Naive thymus-derived CD4-positive, alpha-beta T cell (primary cell): ENCODE measurements at places on chromosomes 7 and 10. TPM values are rescaled to one million over a fixed set of nuclear protein-coding genes. Genes with fewer than 3 reads are reported as not detected.

DNA sequence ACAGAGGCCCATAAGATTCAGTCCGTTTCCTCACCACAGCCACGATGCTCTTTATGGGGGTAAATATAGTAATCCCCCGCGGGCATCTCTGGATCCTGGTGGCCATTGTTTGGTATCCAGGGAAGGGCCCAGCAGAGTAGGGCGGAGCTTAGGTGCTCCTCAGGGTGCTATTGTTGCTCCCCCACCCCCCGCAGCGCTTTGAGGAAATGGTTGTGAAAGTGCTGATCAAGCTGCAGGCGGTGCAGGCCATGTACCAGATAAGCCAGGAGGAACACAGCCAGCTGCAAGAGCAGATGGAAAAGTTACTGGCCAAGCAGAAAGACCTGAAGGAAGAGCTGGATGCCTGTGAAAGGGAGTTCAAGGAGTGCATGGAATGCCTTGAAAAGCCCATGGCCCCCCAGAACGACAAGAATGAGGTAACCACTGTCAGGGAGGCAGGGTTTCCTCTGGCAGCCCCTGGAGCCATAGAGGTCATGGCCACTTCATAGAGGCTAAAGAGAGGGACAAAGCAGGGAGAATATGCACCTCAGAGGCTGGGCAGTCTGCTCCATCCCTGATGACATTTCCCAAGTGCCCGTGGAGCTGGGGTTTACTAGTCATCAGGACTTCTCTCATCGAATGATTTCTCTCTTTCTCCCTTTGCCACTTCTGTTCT lies 17.6 kb upstream of the FLNC start:
- H3K27me3 ChIP-seq = no peaks in the 10 kb centered on the region
- no peak overlapping the region for H3K4me3 ChIP-seq
- H3K4me1 ChIP-seq = no peaks in the 10 kb centered on the region
- no peaks in the 10 kb centered on the region for H3K36me3 ChIP-seq

GRCh38 chr7:13032084-13032483 lies 344.7 kb downstream of the ARL4A start:
- H3K27ac ChIP-seq = no peak overlapping the region
- H3K27me3 ChIP-seq = no peaks in the 10 kb centered on the region
- no peak for DNase-seq
- no peaks in the 10 kb centered on the region for H3K36me3 ChIP-seq
- H3K4me1 ChIP-seq = no peaks in the 10 kb centered on the region

The FAM237B gene
- total RNA-seq = not detected

DNA sequence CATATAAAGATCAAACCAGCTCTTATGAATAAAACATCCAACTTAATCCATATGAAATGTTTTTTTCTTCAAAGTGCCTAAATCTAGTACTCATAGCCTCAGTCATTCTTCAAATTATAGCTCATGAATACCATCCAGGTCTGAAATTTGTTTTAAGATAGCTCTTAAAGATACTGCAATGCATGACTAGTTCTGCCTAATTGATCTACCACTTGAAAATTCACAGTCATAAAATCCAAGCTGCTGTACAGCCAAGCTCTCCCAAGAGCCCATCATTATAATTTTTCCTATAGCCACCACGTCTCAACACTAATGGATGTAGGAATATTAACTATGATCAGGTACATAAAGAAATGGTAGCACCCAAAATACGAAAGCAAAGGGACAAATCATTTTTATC lies 87.9 kb upstream of the RNF148 start:
- H3K27me3 ChIP-seq = peaks cover 4% of the 10 kb centered on the region
- no peak for DNase-seq
- H3K4me3 ChIP-seq = no peak overlapping the region

DNA sequence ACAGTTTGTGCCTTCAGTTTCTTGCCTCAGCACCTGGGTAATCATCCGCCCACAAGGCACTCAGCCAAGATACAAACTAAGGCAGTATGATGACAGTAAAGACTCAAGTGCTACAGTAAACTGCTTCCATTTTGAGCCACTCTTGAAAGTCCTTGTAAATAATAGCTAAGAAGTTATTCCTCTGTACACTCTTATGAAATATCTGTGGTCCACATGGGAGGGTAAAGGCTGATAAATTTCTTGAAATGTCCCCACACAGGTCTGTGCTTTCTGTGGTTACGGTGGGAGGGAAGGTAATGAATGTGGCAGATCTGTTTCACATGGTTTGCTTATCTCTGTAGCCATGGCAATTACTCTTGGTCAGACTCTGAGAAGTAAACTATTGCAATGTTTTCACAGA lies 551.0 kb upstream of the ZWINT start:
- no peak overlapping the region for H3K27ac ChIP-seq
- H3K4me1 ChIP-seq = no peaks in the 10 kb centered on the region
- no peaks in the 10 kb centered on the region for H3K27me3 ChIP-seq
- no peak for DNase-seq

GRCh38 chr10:71029411-71029892 lies 141.1 kb upstream of the PCBD1 start:
- H3K4me1 ChIP-seq = no peaks in the 10 kb centered on the region
- H3K27ac ChIP-seq = no peak overlapping the region
- H3K4me3 ChIP-seq = no peak overlapping the region
- DNase-seq = no peak
- no peaks in the 10 kb centered on the region for H3K36me3 ChIP-seq

- H3K4me1 ChIP-seq = peaks cover 32% of the 10 kb centered on the region
- H3K27ac ChIP-seq = no peak overlapping the region
- H3K27me3 ChIP-seq = peaks cover 23% of the 10 kb centered on the region
- H3K36me3 ChIP-seq = no peaks in the 10 kb centered on the region
Observed at GRCh38 chr10:101779544-101780186, 3.6 kb downstream of the NPM3 start.

DNA sequence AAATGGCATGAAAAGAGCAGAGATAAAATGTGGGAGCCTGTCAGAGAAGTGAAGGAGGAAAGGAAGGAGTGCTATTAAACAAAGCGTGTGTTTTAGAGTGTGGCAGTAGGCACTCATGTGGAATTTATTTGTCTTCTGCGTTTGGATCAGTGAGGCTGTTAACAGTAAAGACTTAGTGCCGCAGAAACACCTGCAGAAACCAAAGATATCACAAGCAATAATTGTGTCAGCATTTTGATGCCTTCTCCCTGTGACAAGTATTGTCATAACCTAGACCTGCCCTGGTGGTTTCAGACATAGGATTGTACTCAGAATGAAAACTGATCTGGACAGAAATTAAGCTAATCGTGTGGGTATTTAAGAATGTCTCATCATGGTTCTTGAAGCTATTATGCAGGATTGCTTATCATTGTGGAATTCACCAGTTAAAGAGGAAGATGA lies 191.0 kb downstream of the CAMK1D start:
- H3K4me3 ChIP-seq = no peak overlapping the region
- DNase-seq = no peak
- H3K27me3 ChIP-seq = no peaks in the 10 kb centered on the region
- no peak overlapping the region for H3K27ac ChIP-seq
- no peaks in the 10 kb centered on the region for H3K4me1 ChIP-seq

- DNase-seq = no peak
- H3K27me3 ChIP-seq = no peaks in the 10 kb centered on the region
- no peak overlapping the region for H3K4me3 ChIP-seq
- no peak overlapping the region for H3K27ac ChIP-seq
- no peaks in the 10 kb centered on the region for H3K4me1 ChIP-seq
- no peaks in the 10 kb centered on the region for H3K36me3 ChIP-seq
Observed at GRCh38 chr7:71851776-71852498, 560.2 kb downstream of the CALN1 start.

The MLXIPL gene
- not detected for total RNA-seq

- DNase-seq = no peak
- H3K36me3 ChIP-seq = no peaks in the 10 kb centered on the region
- H3K4me1 ChIP-seq = no peaks in the 10 kb centered on the region
- H3K27me3 ChIP-seq = no peaks in the 10 kb centered on the region
- no peak overlapping the region for H3K4me3 ChIP-seq
- no peak overlapping the region for H3K27ac ChIP-seq
Observed at GRCh38 chr10:71657604-71658466, 61.7 kb downstream of the C10orf105 start.

DNA sequence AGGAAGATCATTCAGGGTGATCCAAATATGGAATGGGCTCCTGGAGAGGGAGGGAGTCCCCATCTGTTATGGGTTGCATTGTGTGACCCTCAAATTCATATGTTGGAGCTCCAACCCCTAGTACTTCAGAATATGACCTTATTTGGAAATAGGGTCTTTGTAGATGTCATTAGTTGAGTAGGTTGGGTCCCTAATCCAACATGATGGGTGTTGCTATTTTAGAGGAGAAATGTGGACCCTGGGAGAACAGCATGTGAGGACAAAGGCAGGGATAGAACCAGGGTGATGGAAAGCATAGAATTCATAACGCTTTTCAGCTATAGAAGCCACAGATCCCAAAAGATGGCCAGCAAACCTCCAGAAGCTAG lies 91.5 kb upstream of the SMNDC1 start:
- H3K27me3 ChIP-seq = no peaks in the 10 kb centered on the region
- H3K4me1 ChIP-seq = no peaks in the 10 kb centered on the region
- no peak overlapping the region for H3K4me3 ChIP-seq
- no peaks in the 10 kb centered on the region for H3K36me3 ChIP-seq
- H3K27ac ChIP-seq = no peak overlapping the region

GRCh38 chr10:34816501-34817002 lies 1.5 kb upstream of the PARD3 start:
- no peak overlapping the region for H3K4me3 ChIP-seq
- no peak for DNase-seq
- no peaks in the 10 kb centered on the region for H3K36me3 ChIP-seq

GRCh38 chr10:33618196-33618595 lies 283.7 kb upstream of the NRP1 start:
- no peak for DNase-seq
- no peaks in the 10 kb centered on the region for H3K27me3 ChIP-seq
- no peak overlapping the region for H3K27ac ChIP-seq
- no peaks in the 10 kb centered on the region for H3K4me1 ChIP-seq

- H3K27me3 ChIP-seq = no peaks in the 10 kb centered on the region
- no peaks in the 10 kb centered on the region for H3K4me1 ChIP-seq
- no peak overlapping the region for H3K4me3 ChIP-seq
- no peak overlapping the region for H3K27ac ChIP-seq
- DNase-seq = no peak
Observed at GRCh38 chr7:134703241-134703594, 56.6 kb downstream of the BPGM start.

The SPDYE2 gene
- 0.32 TPM for total RNA-seq

DNA sequence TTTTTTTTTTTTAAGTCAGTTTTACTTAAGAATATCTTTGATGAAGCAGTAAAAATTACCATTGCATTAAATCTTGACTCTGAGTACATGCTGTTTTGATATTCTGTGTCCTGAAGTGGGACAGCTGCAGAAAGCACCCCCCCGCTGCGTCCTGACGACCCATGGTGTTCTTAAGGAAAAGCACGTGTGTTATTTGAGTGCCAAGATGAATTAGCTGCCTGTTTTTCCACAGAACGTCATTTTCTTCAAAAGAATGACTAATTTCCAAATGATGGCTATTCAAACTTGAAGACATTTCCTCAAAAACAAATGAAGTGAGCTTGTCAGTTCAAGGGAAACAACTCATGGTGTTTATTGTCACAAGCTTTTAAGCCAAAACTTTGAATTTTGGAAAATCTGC lies 45.9 kb downstream of the CREM start:
- H3K4me1 ChIP-seq = no peaks in the 10 kb centered on the region
- no peak overlapping the region for H3K27ac ChIP-seq
- no peaks in the 10 kb centered on the region for H3K36me3 ChIP-seq
- H3K4me3 ChIP-seq = no peak overlapping the region
- H3K27me3 ChIP-seq = no peaks in the 10 kb centered on the region

The SCART1 gene
- total RNA-seq = 4.8 TPM

DNA sequence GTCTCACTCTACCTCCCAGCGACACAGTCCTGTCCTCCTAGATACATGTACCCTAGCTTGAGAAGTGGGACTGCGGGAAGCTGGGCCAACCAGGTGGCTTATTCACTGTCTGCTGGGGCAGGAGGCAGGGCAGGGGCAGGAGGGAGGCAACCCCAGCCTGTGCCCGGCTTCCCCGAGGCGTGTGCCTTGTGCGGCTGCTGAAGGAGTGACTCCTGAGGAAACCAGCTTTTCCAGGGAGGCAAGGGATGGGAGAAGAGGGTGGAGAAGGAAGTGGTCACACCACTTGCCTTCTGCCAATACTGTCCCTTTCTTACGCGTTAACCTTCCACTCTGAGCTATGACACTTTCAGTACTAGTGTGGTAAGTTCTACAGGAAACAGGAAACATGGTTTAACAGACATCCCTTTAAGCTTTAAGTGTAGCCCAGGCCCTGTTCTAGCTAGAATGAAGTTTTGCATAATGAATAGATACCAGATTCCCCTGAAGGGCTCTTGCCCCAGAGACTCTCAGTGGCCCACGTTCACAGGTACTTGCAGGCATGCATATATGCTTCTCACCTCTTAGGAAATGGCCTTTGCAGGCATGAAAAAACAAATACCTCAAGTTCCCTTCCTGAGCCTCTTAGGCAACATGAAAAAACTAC lies 40.6 kb downstream of the SYPL1 start:
- peak overlapping the region; percentile 80 for H3K27ac ChIP-seq
- no peaks in the 10 kb centered on the region for H3K36me3 ChIP-seq
- DNase-seq = peak; percentile 50
- peaks cover 26% of the 10 kb centered on the region for H3K4me1 ChIP-seq
- peak overlapping the region; percentile 70 for H3K4me3 ChIP-seq

DNA sequence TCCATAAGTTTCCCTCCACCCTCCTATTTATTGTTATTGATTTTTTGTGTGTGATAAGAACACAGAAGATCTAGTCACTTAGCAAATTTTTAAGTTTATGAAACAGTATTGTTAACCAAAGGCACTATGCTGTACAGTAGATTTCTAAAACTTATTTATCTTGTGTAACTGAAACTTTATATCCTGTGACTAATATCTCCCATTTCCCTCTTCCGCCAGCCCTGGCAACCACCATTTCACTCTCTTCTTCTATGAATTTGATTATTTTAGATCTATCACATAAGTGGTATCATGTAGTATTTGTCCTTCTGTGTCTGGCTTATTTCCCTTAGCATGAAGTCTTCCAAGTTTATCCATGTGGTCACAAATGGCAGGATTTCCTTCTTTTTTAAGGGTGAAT lies 144.3 kb upstream of the INHBA start:
- no peak overlapping the region for H3K27ac ChIP-seq
- no peaks in the 10 kb centered on the region for H3K4me1 ChIP-seq
- no peak overlapping the region for H3K4me3 ChIP-seq
- no peaks in the 10 kb centered on the region for H3K27me3 ChIP-seq

DNA sequence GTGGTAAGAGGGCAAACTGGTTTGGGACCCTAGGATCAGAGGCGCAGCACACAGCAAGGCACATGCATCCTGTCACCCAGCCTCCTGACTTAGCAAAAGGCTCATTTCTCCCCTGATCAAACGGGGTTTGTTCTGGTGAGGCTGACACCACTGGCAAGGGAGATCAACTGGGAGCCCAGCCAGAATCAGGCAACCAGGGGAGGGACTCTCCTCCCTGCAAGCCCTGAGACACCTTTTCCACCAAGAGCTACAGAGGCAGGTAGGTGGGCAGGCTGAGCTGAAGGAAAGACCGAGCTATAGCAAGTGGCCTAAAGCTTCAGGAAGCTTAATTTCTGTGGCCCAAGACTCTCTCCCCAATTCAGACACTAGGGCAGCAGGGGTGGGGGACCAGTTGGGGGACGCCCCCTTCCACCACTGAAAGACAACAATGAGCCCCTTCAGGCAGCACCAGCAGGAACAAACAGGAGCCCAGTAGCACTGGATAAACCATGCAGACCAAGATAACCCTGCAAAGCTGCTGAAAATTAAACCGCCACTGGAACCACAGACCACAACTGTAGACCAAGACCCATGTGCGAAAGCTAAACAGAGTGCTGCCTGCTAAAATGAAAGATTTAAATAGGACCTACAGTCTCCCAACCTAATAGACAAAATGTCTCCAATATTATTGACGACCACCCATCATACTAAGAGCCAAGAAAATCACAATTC lies 27.1 kb upstream of the SAR1A start:
- no peak overlapping the region for H3K4me3 ChIP-seq
- no peak overlapping the region for H3K27ac ChIP-seq
- H3K27me3 ChIP-seq = no peaks in the 10 kb centered on the region
- no peaks in the 10 kb centered on the region for H3K4me1 ChIP-seq
- DNase-seq = no peak

The FXYD4 gene
- total RNA-seq = not detected in 2 replicates
